ENCODE measurements at places on chromosomes 3 and 15. TPM values are rescaled to one million over a fixed set of nuclear protein-coding genes. Genes with fewer than 3 reads are reported as not detected.

Gene CA12
- 211 TPM for total RNA-seq

Gene FEZF2
- not detected for total RNA-seq

Gene COLQ
- under 0.01 TPM for total RNA-seq

Gene LOXL1
- total RNA-seq, result 8.2 TPM

Gene TNFSF10
- total RNA-seq, result 191 TPM

Gene FXR1
- 197 TPM for total RNA-seq

Gene WDR76
- 1.4 TPM for total RNA-seq

Gene PDCD6IP
- 140 TPM for total RNA-seq

Gene GOLGA6L4
- total RNA-seq, result 0.34 TPM

Gene IGSF11
- 0.21 TPM for total RNA-seq

Gene AZI2
- 183 TPM for total RNA-seq

Gene PLEKHO2
- 11.4 TPM for total RNA-seq

Gene SH3BP5
- total RNA-seq, result 6.2 TPM

Gene PLSCR5
- not detected for total RNA-seq

Gene SPSB4
- total RNA-seq, result 0.34 TPM

Gene PTX3
- total RNA-seq, result 7.5 TPM

Gene ELL3
- total RNA-seq, result 24.1 TPM

Gene UNC13C
- total RNA-seq, result under 0.01 TPM

Gene MESP1
- 0.07 TPM for total RNA-seq

Gene FBXW12
- not detected for total RNA-seq

Gene TGM5
- total RNA-seq, result 1.5 TPM

Gene CD47
- total RNA-seq, result 106 TPM

Gene CLRN1
- total RNA-seq, result not detected

Gene CLDN16
- total RNA-seq, result 1.0 TPM

Gene CILP
- total RNA-seq, result 0.07 TPM

Gene CX3CR1
- total RNA-seq, result not detected

Gene ERICH6
- not detected for total RNA-seq

Gene CMTM8
- total RNA-seq, result 1.4 TPM

Gene PLA2G4B
- 6.6 TPM for total RNA-seq

Gene ZCWPW2
- total RNA-seq, result 0.78 TPM

Gene MYRIP
- not detected for total RNA-seq

Gene OR4F6
- total RNA-seq, result not detected

Gene ATR
- 30.1 TPM for total RNA-seq

Gene PEX5L
- total RNA-seq, result under 0.01 TPM

Gene CLDN18
- not detected for total RNA-seq

Gene PRR23A
- total RNA-seq, result not detected

Gene PLSCR4
- total RNA-seq, result 1.9 TPM

Gene CFAP20DC
- total RNA-seq, result 9.4 TPM
